Hematopoietic multipotent progenitor cell (in vitro differentiated cells): ENCODE measurements at places on chromosomes 7 and 10. TPM values are rescaled to one million over a fixed set of nuclear protein-coding genes. Genes with fewer than 3 reads are reported as not detected.

Gene RSPH10B
- not detected for total RNA-seq

Gene HYAL4
- not detected for total RNA-seq

Gene IFIT3
- total RNA-seq = 11.6 TPM

Gene NPVF
- total RNA-seq = not detected

Gene GPR141
- total RNA-seq = 33.9 TPM

Gene RARRES2
- total RNA-seq = 2.4 TPM

Gene PPP1R9A
- 4.0 TPM for total RNA-seq

Gene CTAGE8
- total RNA-seq = 0.81 TPM

Gene ANKRD61
- total RNA-seq = under 0.01 TPM

Gene AKR1B15
- not detected for total RNA-seq
